D721Med (cell line): ENCODE measurements at places on chromosomes 4 and X.

DNA sequence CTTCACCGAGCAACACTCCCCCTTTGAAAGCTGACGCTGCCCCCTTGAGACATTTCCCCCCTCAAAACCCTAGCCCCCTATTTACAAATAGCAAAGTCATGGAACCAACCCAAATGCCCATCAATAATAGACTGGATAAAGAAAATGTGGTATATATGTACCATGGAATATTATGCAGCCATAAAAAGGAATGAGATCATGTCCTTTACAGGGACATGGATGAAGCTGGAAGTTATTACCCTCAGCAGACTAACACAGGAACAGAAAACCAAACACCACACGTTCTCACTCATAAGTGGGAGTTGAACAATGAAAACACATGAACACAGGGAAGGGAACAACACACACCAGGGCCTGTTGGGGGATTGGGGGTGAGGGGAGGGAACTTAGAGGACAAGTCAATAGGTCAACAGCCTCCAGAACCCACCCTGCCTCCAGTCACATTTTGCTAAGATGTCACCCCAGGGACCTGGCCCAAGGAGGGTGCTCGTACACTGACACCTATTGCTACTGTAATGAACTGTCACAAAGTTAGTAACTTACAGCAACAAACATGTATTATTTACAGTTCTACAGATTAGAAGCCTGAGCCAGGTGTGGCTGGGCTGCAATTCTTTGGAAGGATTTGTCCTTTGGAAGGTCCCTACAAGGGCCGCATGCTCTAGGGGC lies 20.6 kb downstream of the SCD5 start:
- DNase-seq: no peak

DNA sequence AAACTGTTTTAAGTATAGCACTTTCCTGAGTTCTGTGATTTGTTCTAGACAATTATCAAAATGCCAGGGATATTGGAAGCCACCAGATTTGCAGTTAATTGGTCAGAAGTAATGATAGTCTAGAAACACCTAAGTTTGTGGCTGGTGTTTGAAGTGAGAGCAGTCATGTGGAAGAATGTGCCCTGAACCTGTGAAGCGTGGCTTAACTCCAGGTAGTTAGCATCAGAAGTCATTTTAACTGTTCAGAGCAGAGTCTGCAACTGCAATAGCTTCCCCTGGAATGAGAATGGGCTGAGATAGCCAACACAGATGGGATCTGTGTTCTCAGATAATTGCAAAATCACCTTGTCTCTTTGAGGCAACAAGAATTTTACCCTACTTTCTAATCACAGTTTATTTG lies 255.1 kb upstream of the GK2 start:
- no peak for DNase-seq

DNA sequence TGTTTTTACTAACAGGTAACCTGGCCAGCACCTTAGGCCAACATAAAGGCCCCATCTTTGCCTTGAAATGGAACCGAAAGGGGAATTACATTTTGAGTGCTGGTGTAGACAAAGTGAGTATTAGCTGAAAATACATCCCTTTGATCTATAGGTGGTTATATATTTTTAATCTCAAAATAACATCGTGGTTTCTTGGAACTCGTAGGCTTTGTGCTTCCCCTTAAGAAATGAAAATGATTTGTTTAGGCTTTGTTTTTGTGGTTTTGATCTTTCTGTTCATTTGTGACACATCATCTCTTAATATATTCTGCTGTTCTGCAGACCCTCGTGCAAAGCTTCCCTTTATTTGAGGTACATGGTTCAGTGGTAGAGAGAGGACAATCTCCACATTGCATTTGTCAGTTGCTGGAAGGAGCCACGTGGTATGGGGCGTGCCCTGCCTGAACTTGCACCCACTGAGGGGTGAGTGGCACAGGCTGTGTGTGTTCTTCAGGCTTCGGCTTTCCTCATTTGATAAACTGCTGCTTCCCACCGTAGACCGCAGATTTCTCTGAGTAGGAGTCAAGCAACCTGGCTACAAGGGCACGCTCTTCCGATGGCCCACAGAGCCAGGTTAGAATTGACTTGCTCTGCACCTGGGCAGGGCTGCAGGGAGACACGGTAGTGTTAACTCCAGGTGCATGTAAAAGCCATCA lies 72.2 kb downstream of the GPR143 start:
- DNase-seq: no peak

DNA sequence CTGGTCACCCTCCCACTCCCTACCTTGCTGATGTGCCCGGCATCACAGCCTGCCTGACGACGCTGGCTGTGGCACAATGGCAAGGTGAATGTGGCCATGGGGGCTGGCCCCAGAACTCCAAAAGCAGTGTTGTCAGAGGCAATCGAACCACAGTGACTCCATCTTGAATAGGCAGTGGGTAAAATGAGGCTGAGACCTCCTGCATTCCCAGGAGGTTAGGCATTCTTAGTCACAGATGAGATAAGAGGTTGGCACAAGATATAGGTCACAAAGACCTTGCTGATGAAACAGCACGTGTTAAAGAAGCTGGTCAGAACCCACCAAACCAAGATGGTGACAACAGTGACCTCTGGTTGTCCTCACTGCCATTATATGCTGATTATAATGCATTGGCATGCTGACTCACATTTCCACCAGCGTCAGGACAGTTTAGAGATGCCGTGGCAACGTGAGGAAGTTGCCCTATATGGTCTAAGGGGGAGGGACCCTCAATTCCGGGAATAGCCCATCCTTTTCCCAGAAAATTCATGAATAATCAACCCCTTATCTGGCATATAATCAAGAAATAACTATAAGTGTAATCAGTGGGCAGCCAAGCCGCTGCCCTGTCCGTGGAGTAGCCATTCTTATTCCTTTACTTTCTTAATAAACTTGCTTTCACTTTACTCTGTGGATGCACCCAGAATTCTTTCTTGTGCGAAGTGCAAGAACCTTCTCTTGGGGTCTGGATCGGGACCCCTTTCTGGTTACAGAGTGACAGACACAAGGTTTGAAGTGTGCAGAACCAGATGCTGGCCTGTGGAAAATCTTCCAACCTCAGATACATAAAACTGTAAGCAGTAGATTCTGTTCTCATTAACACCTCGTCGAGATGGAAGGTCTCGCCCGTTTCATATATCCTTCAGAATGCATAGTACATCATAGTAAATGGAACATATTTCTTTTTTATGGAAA lies 26.8 kb upstream of the CLDN24 start:
- DNase-seq: no peak

DNA sequence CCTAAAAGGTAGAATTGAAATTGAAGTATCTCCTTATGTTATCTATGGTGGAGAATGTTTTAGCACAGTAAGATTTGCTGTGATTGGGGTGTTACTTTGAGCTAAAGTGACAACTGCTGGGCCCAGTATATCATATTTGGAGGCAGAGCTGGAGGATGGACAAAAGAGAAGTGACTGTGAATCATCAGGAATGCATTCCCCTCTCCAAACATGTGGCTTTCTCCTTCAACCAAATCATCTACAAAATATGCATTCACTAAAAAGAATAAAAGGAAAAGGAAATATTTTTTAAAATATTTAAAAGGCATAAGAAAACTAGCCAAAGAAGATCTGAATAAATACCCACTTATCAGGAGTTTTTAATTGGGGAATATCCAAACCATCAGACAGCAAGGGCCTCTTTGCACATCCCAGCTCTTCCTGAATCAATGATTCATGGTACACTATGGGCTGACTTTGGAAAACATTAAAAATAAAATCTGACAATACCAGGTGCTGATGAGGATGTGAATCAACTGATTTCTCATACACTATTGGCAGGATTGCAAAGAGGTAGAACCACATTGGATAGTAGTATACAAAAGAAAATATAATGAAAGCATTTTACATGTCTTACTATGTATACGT lies 671.7 kb upstream of the NR3C2 start:
- no peak for DNase-seq
